ENCODE measurements at places on chromosomes 3 and 15.

- DNase-seq = no peak
Observed at GRCh38 chr3:150806185-150806835, 43.3 kb upstream of the SIAH2 start.

DNA sequence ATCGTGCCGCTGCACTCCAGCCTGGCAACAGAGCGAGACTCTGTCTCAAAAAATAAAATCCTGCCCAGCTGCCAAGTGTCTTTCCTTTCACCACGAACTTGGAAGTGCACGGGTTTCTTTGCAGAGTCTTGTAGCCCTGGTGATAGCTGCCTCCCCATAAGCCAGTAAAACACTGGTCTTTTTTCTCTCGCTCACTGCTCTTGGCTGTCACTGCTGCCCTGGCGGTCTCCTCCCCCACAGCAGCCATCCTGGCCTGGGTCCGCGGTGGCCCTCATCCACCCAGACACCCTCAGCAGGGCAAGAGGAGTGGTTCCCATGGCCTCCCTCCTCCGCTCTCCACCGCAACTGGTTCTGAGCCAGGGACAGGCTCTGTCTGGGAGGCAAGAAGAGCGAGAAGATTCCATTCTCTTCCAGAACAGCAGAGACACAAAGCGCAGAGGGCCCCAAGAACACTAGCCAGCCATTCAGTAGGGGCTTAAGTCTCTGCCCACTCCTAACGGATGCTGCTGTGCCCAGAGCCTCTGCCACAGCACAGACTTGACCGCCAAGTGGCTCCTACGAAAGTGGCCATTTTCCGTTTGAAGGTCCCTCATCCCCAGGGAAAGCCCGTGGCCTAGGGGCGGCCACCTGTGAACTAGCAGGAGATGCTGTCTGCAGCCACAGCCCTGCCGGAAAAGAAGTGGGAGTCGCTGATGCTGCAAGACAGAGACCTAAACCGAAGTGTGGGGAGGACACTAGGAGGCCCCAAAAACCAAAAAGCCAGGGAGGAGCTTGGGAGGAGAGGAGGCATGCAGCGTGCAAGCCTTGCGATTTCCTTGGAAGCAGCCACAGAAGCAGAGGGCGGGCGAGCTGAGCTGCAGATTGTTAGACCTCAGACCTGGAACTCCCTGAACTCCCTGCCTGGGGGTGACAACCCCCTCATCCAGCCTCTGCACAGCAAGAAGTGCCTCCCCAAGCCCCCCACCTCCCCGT, 44.1 kb downstream of the KLHL25 start:
- DNase-seq = no peak

- no peak for DNase-seq
Observed at GRCh38 chr15:93985925-93986324, 245.4 kb upstream of the MCTP2 start.

DNA sequence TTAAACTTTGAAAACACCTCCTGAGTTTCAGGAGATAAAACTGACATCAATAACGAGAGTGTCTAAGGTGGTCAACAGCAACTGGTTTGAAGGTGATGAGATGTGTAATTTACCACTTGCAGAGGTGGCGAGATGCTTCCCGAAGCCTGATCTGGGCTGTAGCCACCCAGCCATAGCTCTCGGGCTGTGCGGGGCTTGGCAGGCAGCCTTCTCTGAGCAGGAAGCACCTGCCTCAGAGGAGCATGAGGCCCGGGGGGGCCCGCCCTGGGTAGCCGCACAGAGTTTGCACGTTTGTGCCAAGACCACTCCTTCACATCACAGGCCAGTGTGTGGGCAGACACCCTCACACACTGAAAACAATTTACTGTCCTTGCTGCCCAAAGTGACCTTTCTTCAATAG, 220.3 kb downstream of the CACNA2D3 start:
- DNase-seq = no peak
